ENCODE measurements at places on chromosomes 2 and 18.
A peak's percentile ranks its signal among the peaks of the same experiment; 100 is the strongest.

- DNase-seq: peak; percentile 49
Observed at GRCh38 chr18:3725115-3725514, 275.1 kb downstream of the TGIF1 start.

GRCh38 chr2:205107810-205108209 lies 562.5 kb downstream of the PARD3B start:
- no peak for DNase-seq

GRCh38 chr2:238487134-238487533 lies 60.4 kb downstream of the ASB1 start:
- DNase-seq: no peak

DNA sequence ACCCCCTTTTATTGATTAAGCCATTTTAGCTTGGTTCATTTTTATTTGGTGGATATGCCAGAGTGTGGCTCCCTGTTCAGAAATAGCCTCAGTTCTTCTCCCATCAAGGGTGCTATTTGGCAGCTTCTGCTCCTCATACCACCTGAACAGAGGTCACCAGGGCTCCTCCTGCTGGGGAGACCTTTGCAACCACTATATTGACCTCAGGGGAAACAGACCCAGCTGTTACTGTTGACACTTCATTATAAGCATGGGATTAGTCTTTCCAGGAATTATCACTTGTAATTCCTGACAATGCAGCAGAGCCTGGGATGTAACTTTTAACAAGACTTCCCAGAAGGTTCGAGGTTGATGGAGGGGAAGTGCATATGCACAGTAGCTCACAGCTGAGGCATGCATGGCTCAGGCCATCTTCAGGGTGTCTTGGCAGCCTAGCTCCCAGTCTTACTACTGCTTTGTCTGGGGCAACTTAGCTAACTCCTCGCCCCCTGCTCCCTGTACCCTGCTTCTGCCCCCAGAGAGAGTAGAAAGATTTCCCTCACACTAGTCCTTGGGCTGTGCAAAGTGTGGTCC lies 239.4 kb upstream of the SPRED2 start:
- no peak for DNase-seq

DNA sequence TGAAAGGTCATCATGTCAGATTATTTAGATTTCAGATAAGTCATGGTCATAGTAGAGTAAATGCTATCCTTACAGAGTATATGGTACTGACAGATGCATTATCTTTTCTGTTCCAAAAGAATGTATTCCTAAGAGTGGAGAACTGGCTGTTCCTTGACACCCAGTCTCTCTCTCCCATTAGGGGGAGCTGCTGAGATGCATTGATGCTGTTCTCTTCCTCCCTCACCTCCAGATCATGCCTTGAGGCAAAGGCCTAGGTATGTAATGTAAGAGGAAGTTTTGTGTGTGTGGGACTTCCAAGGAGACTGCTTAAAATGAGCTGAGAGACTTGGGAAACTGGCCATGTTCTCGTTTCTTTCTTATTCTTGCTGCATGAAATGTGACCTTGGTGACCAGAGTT lies 979.5 kb upstream of the CELF4 start:
- DNase-seq: peak; percentile 25

DNA sequence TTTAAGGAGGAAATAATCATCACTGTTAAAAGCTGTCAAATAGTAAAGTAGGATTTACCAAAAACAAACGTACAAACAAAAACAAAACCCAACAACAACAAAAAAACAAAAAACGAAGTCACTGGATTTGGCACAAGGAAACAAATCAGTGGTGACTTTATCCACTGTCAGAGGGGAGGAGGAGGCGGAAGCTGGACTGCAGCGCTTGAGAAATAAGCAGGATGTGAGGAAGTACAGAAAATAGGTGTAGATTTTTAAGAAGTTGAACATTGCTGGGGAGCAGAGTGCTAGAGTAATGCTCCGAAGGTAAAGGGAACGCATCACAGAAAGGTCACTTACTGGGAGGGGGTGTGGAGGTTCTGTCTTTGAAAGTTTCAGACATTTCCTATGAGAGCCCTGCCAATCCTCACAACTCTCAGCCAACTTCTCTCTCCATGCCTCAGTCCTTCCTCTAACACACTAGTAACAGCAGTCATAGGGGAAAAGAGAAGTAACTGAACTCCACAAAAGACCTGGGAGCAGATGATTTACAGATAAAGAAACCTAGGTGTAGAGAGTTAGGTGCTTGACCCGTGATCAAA lies 220.2 kb upstream of the SMAD7 start:
- DNase-seq: peak; percentile 38

GRCh38 chr2:197191177-197191939 lies 119.2 kb downstream of the ANKRD44 start:
- peak; percentile 84 for DNase-seq

Measured in hematopoietic multipotent progenitor cell treated with erythropoietin and hydrocortisone succinate and interleukin-3 and kit ligand, for 4 days (in vitro differentiated cells).